Naive thymus-derived CD8-positive, alpha-beta T cell (primary cell): ENCODE measurements at places on chromosomes 7 and 10.

DNA sequence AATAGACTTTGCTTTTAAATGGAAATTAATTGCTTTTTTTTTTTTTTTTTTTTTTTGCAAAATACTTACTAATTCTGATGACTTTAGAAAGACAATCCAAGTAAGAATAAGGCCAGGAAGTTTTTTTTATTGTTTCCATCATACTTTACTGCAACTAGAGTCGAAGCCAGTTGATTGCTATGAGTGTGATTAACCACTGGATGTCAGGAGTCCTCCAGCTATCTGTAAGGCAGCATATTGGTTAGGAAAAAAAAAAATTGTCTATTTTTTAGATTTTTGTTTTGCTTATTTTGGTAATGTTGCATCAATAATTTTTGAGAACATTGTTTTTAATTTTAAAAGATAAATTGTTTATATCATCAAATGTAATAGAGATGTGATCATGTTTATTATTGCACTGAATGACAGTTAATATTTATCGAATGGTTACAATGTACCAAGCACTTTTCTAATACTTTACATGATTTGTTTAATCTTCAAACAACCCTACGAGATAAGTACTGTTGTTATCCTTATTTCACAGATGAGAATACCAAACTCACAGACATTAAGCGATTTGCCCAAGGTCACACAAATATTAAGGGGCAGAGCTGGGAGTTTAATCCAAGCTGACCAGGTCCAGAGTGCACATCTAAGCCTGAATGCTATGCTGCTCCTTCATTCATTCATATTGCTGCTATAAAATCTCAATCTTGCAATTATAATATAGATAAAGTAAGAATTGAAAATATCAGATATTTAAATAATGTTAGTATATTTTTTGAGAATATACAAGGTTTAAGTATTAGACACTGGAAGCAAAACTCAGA lies 19.9 kb upstream of the LMOD2 start:
- H3K27me3 ChIP-seq = peaks cover 13% of the 10 kb centered on the region
- H3K36me3 ChIP-seq = no peaks in the 10 kb centered on the region
- H3K4me1 ChIP-seq = no peaks in the 10 kb centered on the region
- H3K4me3 ChIP-seq = no peak overlapping the region
- no peak for DNase-seq
- H3K27ac ChIP-seq = no peak overlapping the region

DNA sequence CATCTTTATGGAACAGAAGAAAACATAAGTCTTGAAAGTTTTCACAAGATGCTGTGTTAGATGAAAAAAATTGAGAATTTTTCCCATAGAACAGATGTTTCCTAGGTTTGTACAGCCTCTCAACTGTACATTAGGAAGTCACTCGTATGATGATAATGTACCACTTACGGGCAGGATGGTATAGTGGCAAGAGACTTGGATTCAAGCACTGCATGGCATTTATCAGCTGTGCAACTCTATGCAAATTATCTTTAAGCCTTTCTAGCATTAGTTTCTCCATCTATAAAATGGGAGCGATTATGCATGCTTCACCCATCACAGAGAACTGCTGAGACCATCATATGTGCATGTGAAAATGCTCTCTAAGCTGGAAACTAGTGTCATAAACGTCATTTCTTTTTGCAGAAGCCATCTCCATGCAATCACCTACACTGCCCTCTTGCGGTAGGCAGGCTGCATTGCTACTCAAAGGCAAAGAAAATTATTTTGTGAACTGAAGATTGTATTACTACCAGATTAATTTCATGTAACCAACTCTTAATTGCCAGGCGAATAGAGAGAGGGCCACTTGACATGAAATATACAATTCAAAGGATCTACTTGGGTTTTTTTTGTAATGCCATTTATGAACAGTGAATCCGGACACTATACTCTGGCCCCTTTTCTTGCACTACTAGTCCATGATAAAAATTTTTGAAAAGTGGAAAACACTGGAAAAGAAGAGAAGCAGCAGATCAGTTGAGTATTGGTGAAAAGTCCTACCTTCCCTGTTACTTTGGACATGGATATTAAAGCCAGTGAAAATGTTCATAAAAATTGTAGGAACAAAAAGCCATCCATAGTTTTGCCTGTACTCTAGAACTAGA lies 102.3 kb downstream of the JAZF1 start:
- no peaks in the 10 kb centered on the region for H3K27me3 ChIP-seq
- no peak overlapping the region for H3K4me3 ChIP-seq
- DNase-seq = peak; percentile 54
- no peak overlapping the region for H3K27ac ChIP-seq

- H3K27me3 ChIP-seq = peaks cover 25% of the 10 kb centered on the region
- H3K4me1 ChIP-seq = peaks cover 16% of the 10 kb centered on the region
- DNase-seq = no peak
- peak overlapping the region; percentile 8 for H3K4me3 ChIP-seq
- H3K27ac ChIP-seq = no peak overlapping the region
- H3K36me3 ChIP-seq = no peaks in the 10 kb centered on the region
Observed at GRCh38 chr7:156944876-156945275, 4.6 kb upstream of the NOM1 start.

DNA sequence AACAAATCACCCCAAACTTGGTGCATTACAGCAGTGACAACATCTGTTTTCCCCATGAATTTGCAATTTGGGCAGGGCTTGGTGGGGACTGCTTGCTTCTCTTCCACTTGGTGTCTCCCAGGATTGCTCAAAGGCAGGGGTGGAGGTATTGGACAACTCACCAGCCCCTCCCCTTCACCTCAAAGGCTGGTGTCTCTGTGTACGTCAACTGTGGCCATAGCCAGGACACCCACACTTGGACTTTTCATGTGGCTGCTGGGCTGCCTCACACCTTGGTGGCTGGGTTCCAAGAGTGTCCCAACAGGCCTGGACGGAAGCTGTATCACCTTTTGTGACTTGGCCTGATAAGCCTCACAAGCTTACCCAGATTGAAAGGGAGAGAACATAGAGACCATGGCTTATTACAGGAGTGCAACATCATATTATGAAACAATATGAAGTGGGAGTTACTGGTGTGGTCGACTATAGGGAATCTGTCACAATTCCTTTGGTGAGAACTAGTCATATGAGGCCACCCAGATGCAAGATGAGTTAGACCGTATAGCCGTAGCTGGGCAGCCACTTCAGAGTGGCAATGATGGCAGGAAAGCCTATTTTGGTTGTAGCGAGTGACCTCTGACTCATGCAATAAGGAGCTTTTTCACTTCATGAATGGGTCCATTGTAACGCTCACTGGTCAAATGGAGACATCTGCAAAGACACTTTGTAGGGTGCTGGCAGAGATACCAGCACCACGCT lies 187.6 kb upstream of the ITGB1 start:
- H3K4me1 ChIP-seq = peaks cover 13% of the 10 kb centered on the region
- H3K27ac ChIP-seq = peak overlapping the region; percentile 49
- H3K27me3 ChIP-seq = no peaks in the 10 kb centered on the region

- H3K36me3 ChIP-seq = no peaks in the 10 kb centered on the region
- peak overlapping the region; percentile 68 for H3K4me3 ChIP-seq
- peaks cover 20% of the 10 kb centered on the region for H3K4me1 ChIP-seq
- DNase-seq = no peak
Observed at GRCh38 chr10:23694921-23695824, 256.3 kb downstream of the OTUD1 start.

- peaks cover 17% of the 10 kb centered on the region for H3K27me3 ChIP-seq
- H3K36me3 ChIP-seq = no peaks in the 10 kb centered on the region
- H3K27ac ChIP-seq = no peak overlapping the region
- no peak overlapping the region for H3K4me3 ChIP-seq
- no peak for DNase-seq
Observed at GRCh38 chr10:83943049-83943448, 196.3 kb upstream of the GHITM start.

- H3K4me1 ChIP-seq = no peaks in the 10 kb centered on the region
- no peak overlapping the region for H3K4me3 ChIP-seq
- H3K27me3 ChIP-seq = no peaks in the 10 kb centered on the region
- no peaks in the 10 kb centered on the region for H3K36me3 ChIP-seq
- DNase-seq = no peak
Observed at GRCh38 chr7:41793556-41793955, 90.7 kb upstream of the INHBA start.

GRCh38 chr10:84548869-84549268 lies 220.5 kb downstream of the CCSER2 start:
- H3K27me3 ChIP-seq = peaks cover 12% of the 10 kb centered on the region
- H3K4me3 ChIP-seq = no peak overlapping the region
- no peak for DNase-seq

GRCh38 chr7:41116817-41117216 lies 586.1 kb downstream of the INHBA start:
- H3K4me1 ChIP-seq = no peaks in the 10 kb centered on the region
- DNase-seq = no peak
- no peaks in the 10 kb centered on the region for H3K27me3 ChIP-seq
- no peak overlapping the region for H3K27ac ChIP-seq
- no peaks in the 10 kb centered on the region for H3K36me3 ChIP-seq

- H3K4me1 ChIP-seq = peaks cover 56% of the 10 kb centered on the region
- H3K4me3 ChIP-seq = peak overlapping the region; percentile 96
- H3K27me3 ChIP-seq = peaks cover 8% of the 10 kb centered on the region
- H3K36me3 ChIP-seq = no peaks in the 10 kb centered on the region
- H3K27ac ChIP-seq = peak overlapping the region; percentile 87
- DNase-seq = peak; percentile 49
Observed at GRCh38 chr10:110207805-110208613, 604 bp downstream of the MXI1 start.
